GM23338 (cell line): ENCODE measurements at places on chromosomes 5 and 9. TPM values are rescaled to one million over a fixed set of nuclear protein-coding genes. Genes with fewer than 3 reads are reported as not detected.

CSF1R gene
- polyA plus RNA-seq: 0.21 TPM in 1 of 2 replicates, not detected in the other

SPATA9 gene
- not detected in 2 replicates for polyA plus RNA-seq

SPATA24 gene
- polyA plus RNA-seq: 20.6 and 22.4 TPM in 2 replicates

HAPLN1 gene
- 0.85 and 1.5 TPM in 2 replicates for polyA plus RNA-seq

LOX gene
- 1.1 and 1.5 TPM in 2 replicates for polyA plus RNA-seq

C5orf58 gene
- 9.1 and 10.8 TPM in 2 replicates for polyA plus RNA-seq

IL11RA gene
- 3.1 and 4.0 TPM in 2 replicates for polyA plus RNA-seq

UTP15 gene
- 13.4 and 16.5 TPM in 2 replicates for polyA plus RNA-seq

CD180 gene
- not detected in 2 replicates for polyA plus RNA-seq

MAPK9 gene
- polyA plus RNA-seq: 13.6 and 16.8 TPM in 2 replicates

KCNV2 gene
- 0.38 and 0.60 TPM in 2 replicates for polyA plus RNA-seq
